ENCODE measurements at places on chromosomes 13 and 19.

- DNase-seq = no peak
Measured at GRCh38 chr19:34480971-34481841, at the start of gene WTIP. TSS of gene WTIP (plus strand) at chr19:34481758. CDS start at chr19:34481975, 217 bp downstream.

DNA sequence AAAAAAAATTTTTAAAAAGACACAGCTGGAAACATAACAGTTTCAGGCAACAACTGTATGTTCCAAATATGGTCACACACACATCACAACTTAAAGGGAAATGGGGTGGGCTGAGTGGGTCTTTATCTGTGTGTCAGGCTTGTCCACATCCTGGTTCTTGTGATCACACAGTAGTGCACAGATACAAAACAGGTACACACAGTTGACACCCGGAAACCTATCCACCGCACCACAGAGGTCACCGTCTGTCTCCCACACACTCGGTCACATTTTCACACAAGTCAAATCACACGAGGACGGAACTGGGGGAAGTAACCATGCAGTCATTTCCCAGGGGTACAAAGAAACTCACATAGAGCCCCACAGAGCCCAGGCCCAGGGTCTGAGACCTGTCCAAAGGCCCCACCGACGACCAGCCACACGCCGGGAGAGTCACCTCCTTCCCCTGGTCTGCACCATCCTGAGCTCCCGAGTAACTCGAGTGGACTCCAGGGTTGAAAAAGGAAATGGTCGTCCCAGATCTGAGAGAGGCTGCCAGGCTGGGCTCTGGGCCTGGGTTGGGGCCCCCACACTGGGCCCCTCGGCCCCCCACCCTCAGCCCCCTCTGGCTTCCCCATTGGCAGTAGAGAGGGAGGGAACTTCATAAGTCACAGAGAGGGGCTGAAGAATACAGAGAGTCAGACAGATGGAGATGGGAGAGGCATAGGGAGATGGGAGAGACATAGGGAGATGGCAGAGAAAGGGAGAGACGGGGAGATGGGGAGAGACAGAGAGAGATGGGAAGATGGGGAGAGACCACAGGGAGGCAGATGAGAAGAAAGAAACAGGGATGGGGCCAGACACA, 1.3 kb upstream of the PPAN start:
- peak; percentile 53 for DNase-seq

GRCh38 chr13:49792550-49793324, at the start of gene KPNA3:
TSS of gene KPNA3 (minus strand) at chr13:49792682. CDS start at chr13:49792506, 176 bp downstream.
- peak; percentile 85 for DNase-seq

GRCh38 chr19:53068199-53068598, 23.7 kb downstream of the ERVV-2 start:
- DNase-seq = no peak

GRCh38 chr13:76440568-76440967, 445.6 kb downstream of the KCTD12 start:
- no peak for DNase-seq

DNA sequence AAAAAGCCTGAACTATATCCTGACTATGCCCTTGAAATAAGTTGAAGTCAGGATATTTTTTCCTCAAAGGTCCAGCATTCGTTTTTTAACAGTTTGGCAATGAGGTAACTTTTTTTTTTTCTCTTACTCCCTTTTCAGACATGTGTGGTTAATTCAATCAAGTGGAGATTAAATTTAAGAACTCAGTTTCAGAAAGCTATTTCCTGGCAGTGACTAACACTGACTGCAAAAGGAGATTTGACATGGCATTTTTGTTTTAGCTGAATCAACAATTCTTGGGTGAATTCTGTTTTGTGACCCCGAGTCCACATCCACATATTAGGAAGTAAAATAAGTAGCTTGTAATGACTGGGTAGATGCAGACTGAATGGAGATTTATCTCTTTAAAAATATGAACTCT, 716.4 kb downstream of the PCDH9 start:
- DNase-seq = no peak

- DNase-seq = no peak
Measured at GRCh38 chr13:70964874-70965273, 856.6 kb upstream of the KLHL1 start.

DNA sequence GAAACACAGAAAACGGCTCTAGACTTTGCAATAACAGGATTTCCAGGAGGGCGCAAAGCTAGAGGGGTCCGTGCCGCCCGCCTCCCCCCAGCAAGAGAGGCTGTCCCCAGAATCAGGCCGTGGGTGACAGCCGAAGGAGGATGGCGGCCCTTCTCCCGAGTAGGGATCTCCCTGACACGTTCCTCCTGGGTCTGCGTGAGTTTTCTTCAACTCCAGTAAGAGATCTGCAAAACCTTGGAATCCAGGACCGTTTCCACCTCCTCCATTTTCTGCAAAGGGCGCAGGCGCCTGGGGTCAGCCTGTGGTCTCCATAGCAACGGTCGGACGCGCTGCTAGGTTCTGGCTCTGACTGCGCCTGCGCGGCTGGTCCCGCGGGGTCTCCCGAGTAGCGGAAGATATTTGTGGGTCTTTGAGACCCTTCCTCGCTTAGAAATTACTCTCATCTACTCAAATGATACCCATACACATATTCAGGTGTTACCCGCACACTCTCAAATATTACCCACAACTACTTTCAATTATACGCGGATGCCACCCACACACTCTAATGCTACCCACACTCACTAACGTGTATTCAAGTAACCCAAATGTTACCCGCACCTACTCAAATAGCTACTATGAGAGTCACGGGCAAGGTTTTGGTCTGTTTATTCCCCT, 2.1 kb downstream of the PNMA8C start:
- DNase-seq = no peak

All from stimulated activated CD8-positive, alpha-beta memory T cell treated with anti-CD3 and anti-CD28 coated beads, Interleukin-7, amount 100 ng/mL, for 24 hours (primary cell).